Adrenal gland (tissue), 19 donors: ENCODE measurements at places on chromosomes 7 and 10. TPM values are rescaled to one million over a fixed set of nuclear protein-coding genes. Genes with fewer than 3 reads are reported as not detected.

The H2BK1 gene
- not detected for total RNA-seq

The HOXA4 gene
- 5.1 TPM for total RNA-seq

DNA sequence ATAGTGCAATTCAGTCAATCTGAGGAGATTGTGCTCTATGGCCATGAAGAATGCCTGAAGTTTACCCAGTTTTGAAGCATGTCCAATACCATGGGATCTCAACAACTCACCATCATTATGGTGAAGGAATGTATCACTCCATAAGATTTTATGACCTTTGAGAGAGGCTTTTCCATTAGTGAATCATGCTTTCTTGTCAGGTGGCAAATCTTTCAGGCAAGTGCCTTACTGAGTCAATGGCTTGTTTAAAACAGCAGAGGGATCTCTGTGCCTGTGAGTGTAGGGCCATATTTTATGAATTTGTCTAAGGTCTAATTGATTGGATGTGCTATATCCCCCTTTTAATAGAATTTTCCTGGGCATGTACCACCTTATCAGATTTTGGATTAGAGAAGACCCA, 131.5 kb downstream of the CCDC7 start:
- H3K27me3 ChIP-seq: no peaks in the 10 kb centered on the region
- H3K36me3 ChIP-seq: no peaks in the 10 kb centered on the region
- H3K27ac ChIP-seq: no peak overlapping the region
- peaks cover 9% of the 10 kb centered on the region for H3K4me1 ChIP-seq
- no peak for DNase-seq
- no peak overlapping the region for H3K4me3 ChIP-seq

DNA sequence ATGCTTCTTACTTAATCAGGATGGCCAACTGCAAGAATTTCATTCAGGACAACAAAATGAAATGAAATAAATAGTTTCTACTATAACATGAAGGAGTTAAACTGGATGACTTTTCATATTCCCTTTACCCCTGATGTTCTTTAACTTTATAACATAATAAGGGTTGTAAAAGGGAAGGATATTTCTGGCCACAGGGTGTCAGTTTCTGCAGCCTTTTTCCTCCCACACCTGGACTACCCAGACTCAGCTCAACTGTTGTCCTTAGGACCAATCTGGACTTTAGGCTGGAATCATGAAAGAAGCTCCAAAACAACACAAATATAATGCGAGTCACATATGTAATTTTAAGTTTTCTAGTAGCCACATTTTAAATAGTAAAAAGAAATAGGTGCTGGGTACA, 43.4 kb downstream of the PRPS1L1 start:
- H3K27me3 ChIP-seq: no peaks in the 10 kb centered on the region
- no peak overlapping the region for H3K27ac ChIP-seq
- DNase-seq: no peak
- no peaks in the 10 kb centered on the region for H3K4me1 ChIP-seq
- H3K36me3 ChIP-seq: no peaks in the 10 kb centered on the region
- H3K4me3 ChIP-seq: no peak overlapping the region

GRCh38 chr7:128113839-128114238, 82.6 kb upstream of the LRRC4 start:
- H3K4me3 ChIP-seq: no peak overlapping the region
- no peaks in the 10 kb centered on the region for H3K4me1 ChIP-seq
- no peak for DNase-seq
- no peaks in the 10 kb centered on the region for H3K36me3 ChIP-seq

The C7orf57 gene
- total RNA-seq: not detected

DNA sequence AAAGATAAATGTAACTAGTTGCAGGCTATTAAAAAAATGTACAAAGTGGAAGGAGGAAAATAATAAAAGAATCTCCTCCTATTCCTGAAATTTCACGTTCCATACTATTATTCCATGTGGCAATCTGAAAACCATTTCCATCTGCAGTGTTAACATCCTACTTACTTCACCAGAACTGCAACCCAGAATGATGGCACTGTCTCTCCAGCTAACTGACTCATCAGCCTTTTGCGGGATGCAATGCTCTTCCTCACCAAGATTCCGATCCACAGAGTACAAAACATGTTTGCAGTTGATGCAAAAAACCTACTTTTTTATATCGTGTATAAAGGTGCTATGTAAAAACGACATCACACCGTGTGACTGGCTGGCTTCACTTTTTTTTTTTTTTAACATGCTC, 50.8 kb downstream of the ESYT2 start:
- H3K4me1 ChIP-seq: peaks cover 14% of the 10 kb centered on the region
- no peaks in the 10 kb centered on the region for H3K36me3 ChIP-seq
- no peak overlapping the region for H3K4me3 ChIP-seq
- no peak overlapping the region for H3K27ac ChIP-seq

DNA sequence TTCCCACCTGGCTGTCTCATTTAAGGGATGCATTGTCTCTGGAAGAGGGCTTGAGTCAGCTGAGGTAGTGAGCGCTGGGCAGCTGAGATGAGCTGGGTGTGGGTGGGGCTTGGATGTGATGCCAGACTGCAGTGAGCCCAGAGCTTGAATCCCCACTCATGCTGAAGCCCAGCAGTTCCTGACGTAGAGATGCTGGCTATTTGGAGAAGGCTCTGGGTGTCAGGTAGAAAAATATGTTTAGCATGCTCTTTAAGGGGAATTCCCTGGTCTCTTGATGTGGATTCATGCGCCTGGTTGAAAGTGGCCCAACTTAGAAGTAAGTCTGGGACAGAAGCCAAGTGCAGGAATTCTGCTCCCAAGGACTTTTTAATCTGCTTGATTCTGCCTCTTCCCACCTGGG, 241.5 kb upstream of the IGFBP3 start:
- H3K4me3 ChIP-seq: no peak overlapping the region
- peak; percentile 15 for DNase-seq
- no peak overlapping the region for H3K27ac ChIP-seq
- no peaks in the 10 kb centered on the region for H3K27me3 ChIP-seq
- H3K4me1 ChIP-seq: no peaks in the 10 kb centered on the region

DNA sequence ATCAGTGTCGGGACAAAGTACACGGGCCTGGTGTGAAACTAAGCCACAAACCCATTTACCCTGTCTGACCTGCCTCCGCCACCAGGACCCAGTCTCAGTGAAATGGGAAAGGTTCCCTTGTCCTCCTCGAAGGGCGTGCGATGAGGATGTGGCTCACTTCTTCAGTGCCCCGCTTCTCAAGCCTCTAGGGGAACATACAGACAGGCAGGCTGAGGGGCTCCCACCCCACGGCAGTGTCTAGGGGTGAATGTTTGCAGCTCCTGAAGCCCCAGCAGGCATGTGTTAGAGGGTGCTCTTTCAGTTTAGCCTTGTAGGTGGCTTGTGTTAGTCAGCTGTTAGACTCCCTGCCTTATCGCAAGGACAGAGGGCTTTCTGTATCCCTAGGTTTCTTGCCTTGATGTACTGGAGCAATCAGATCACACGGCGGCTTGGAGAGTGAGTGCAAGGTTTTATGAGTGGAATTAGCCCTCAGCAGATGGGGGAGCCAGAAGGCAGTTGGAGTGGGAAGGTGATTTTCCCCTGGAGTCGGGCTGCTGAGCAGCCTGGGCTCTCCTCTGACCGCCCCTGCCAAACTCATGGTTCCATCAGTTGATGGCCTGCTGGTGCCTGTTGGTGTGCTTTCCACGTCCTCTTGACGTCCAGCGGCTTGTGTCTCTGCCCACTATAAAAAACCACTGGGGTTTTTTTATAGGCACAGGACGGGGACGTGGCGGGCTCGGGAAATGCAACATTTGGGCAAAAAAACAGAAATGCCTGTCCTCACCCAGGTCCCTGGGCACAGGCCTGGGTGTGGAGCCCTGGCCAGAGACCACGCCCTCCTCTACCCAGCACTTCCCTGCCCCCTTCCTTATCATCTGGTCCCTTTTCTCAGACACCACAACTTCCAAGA, 759 bp downstream of the NUDT1 start:
- no peak overlapping the region for H3K27ac ChIP-seq
- H3K36me3 ChIP-seq: no peaks in the 10 kb centered on the region
- peaks cover 4% of the 10 kb centered on the region for H3K4me1 ChIP-seq
- peak overlapping the region; percentile 72 for H3K4me3 ChIP-seq
- DNase-seq: no peak
- no peaks in the 10 kb centered on the region for H3K27me3 ChIP-seq

DNA sequence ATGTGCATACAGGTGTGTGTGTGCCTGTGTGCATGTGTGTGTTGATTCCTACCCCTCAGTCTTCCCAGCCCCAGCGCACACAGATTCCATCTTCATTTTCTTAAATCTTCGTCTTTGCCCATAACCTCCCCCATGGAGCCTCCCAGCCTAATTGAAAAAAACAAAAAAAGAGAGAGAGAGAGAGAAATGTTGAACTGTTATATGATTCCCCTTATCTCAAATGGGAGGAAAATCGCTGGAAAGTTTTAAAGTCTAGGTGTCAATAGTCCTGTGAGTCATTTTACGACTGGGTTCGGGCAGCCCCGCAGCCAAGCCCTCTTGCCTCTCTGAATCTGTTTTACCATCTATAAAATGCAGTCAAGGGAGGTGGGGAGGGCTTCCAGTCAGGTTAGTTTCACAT, 60.9 kb downstream of the SPOCK2 start:
- DNase-seq: no peak
- H3K36me3 ChIP-seq: no peaks in the 10 kb centered on the region
- peaks cover 11% of the 10 kb centered on the region for H3K4me1 ChIP-seq
- H3K27me3 ChIP-seq: no peaks in the 10 kb centered on the region
